MG63 (cell line): ENCODE measurements at places on chromosomes 1 and 21. TPM values are rescaled to one million over a fixed set of nuclear protein-coding genes. Genes with fewer than 3 reads are reported as not detected.

DNA sequence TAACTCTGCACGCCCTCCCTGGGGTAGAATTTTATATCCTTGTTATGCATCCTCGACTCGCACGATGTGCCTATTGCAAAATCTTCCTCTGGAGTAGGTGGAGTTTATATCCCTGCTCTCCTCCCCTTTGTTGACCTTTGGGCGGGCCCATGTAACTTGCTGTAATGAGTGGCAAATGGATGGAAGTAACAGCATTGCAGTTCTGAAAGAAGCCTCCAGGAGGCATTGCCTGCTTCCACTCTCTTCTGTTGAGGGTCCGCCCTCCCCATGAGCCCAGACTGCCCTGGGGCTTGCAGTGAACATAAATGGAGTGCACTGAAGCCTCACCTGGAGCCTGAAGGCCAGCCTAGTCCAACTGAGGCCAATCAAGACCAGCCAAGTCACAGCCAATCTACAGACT lies 62.2 kb upstream of the GRIK3 start:
- DNase-seq = no peak

- DNase-seq = no peak
These were observed 931 bp downstream of the FUBP1 start for GRCh38 chr1:77977989-77978292.

DNA sequence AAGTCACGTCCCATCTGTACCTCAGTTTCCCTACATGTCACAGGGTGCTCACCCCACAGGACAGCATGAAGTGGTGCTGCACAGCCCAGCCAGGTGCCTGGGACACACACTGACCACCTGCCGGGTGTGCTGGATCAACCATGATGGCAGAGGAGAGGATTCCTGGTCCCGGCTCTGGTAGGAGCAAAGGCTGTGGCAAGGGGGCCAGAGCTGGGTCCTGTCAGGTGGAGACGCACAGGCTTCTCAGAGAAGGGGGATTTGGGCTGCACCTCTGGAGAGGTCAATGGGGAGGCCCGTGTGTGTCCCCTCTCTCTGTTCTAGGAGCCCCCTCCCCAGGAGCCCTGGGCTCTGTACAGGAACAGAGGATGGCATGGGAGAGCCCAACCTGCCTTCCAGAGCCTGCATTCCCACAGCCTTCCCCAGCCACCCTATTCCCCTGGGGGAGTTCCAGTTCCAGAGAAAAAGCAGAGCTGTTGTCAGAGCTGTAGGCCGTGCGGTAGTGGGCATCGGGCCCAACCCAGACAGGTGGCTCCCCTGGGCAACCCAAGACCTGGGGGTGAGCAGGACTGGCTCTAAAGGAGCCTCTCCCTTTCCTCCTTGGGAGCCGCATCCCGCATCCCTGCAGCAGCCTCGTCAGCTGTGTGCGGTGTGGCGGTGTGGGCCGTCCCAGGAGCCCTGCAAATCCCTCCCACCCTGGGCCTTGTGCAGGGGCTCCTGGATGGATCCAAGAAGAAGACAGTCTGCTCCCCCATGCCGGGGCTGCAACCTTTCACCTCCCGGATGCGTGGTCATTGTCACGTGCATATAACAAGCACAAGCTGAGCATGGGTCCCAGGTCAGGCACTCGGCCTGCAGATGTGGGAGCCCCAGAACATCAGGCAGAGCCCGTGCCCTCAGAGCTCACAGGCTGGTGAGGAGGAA lies 2.9 kb upstream of the TFF3 start:
- DNase-seq = no peak

The UMODL1 gene
- not detected in 2 replicates for total RNA-seq

The TBX19 gene
- total RNA-seq = 1.1 TPM in 1 of 2 replicates, not detected in the other
